ENCODE measurements at places on chromosomes 5 and 9.

- DNase-seq: no peak
Observed at GRCh38 chr9:132032238-132032950, 47.3 kb downstream of the MED27 start.

GRCh38 chr9:136133191-136133958 is 14.7 kb upstream of the TMEM250 start:
- DNase-seq: no peak

DNA sequence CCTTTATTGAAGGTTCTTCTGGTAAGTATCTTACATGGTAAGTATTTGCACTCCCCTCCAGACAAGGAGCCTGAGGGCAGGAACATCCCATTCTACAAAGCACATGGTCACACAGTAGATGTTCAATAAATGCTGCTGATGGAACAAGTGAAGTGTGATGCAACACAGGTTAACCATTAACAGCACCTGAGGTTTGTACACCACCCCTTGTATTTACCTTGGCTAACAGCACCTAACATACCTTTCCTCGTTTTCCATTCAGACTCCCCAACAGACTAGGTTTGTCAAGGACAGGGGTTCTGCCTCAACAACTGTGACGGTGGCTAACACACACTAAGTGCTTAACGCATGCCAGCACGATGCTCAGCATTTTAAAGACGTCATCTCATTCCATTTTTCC is 213.6 kb downstream of the MAPKAP1 start:
- DNase-seq: no peak

GRCh38 chr9:104094534-104095015 is 466 bp downstream of the SMC2 start:
- DNase-seq: peak; percentile 53

GRCh38 chr5:175694371-175695160 is 36.7 kb downstream of the HRH2 start:
- DNase-seq: no peak

- no peak for DNase-seq
Observed at GRCh38 chr5:172706796-172707195, 64.2 kb downstream of the DUSP1 start.

DNA sequence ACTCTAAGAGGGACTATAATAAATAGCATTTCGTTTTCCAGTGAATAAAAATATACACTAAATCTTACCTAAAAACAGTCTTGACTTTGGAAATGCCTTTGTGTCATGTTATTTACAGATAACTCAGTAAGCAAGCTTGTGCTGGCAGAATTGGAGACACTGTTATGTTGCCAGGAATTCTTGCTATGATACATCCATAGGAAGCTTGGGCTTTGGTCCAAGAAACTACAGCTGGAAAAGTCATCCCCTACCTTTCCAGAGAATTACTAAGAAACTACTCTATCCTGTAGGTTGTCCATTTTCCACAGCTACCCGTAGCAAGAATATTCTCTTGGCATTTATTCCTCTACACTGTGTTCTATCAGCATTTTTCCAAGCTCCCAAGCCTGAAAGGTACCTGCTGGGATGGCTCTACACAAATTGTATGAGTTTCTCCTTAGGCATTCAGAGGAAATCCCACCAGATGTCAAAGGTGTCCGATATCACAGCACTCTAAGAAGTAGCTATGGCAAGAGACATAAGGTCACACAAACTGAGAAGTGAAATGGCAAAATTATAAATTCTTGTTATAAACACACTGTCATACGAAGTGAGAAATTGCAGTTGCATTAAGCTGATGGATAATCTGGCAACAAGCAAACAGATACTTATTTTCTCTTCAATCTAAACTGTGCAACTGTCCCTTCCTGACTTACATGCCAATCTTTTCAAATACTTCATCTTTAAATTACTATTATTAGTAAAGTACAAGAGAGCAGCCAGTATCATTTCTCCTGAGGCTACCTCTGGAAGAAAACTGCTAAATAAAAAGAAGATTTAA is 68.5 kb downstream of the MCTP1 start:
- DNase-seq: no peak

- no peak for DNase-seq
Observed at GRCh38 chr5:159182691-159183090, 26.7 kb downstream of the RNF145 start.

DNA sequence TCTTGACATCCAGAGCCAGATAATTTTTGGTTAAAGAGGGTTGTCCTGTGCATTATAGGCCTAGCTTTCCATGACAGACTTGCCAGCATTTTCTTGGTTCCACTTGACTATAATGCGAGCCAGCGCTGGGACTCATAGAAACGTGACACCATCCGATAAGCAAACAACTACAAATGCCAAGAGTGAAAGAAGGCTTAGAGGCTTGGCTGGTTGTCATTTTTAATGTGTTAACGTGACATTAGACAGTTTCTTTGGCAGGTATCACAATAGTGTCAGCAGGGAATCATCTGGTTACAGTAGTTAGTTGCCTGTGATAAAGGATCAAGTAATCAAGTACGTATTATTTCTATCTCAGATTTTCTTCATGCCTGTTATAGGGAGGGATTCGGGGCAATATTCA is 20.0 kb upstream of the LIFR start:
- DNase-seq: no peak

DNA sequence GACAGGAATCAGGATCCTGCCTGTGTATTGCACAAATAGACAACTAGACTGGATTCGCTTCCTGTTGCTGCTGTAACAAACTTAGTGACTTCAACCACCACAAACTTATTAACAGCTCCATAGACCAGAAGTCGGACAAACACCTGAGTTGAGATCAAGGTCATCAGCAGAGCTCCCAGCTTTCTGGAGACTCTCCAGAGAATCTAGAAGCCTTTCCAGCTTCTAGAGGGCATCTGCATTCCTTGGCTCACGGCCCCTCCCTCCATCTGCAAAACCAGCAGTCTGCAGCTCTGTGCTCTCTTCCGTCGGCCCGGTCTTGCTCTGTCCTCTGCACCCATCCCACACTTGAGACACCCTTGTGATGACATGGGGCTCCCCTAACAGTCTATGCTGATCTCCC is 99.1 kb downstream of the KCNT1 start:
- no peak for DNase-seq

DNA sequence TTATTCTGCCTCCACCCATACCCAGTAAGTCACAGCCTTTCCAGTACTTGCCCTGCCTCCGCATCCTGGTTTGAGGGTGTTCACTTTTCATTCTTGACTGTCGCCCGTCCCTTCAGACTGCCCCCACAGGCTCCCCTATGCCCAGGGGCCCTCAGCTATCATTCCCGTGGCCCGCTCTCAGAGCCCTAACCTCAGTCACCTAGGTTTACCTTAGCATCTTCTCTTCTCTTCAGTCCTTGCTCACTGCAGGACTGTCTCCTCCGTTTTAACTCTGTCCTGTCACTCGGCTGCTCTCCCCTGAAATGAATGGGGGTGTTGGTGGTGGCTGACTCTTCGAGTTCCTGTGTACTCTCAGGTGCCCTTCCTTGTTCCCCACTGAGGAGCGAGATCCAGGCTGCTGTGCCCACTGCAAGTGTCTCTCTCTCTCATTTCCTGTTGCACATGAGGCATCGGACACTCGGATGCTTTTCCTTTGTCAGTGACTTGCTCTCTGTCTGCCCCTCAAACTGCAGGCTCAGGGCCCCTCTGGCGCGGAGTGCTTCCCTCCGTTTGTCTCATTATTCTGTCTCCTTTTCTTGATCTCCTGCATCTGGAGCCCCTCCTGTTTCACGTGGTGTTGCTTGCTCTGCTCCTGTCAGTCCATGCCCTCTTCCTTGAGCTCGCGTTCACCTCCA is 89.8 kb downstream of the CACNA1B start:
- no peak for DNase-seq

- no peak for DNase-seq
Observed at GRCh38 chr5:134477462-134478245, 47.8 kb upstream of the JADE2 start.

DNA sequence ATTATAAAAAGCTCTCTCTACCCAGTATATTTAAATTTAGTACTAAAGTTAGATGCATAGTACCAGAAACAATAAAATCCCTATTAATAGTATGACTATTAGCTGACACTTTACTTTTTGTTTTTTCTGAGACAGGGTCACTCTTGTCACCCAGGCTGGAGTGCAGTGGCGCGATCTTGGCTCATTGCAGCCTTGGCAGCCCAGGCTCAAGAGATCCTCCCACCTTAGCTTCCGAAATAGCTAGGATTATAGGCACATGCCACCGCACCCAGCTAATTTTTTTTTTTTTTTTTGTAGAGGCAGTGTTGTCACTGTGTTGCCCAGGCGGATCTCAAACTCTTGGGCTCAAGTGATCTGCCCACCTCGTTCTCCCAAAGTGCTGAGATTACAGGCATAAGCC is 8.0 kb downstream of the CCNG1 start:
- no peak for DNase-seq

DNA sequence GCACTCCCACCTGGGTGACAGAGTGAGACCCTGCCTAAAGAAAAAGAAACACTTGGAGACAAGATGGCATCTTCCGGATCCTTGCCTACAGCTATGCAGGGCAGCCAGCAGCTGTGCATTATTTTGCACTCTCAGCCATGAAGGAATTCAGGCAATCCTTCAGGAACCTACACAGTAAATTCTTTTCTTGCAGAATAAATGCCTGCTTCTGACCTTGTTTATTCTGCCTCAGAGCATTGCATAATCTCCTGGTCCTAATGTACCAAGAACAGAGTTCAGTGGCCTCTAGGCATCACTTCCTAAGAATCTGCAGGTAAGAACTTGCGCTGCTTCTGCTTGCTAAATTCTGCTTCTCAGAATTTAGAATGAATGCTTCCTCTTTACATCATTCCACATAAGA is 16.8 kb downstream of the GLDC start:
- no peak for DNase-seq

DNA sequence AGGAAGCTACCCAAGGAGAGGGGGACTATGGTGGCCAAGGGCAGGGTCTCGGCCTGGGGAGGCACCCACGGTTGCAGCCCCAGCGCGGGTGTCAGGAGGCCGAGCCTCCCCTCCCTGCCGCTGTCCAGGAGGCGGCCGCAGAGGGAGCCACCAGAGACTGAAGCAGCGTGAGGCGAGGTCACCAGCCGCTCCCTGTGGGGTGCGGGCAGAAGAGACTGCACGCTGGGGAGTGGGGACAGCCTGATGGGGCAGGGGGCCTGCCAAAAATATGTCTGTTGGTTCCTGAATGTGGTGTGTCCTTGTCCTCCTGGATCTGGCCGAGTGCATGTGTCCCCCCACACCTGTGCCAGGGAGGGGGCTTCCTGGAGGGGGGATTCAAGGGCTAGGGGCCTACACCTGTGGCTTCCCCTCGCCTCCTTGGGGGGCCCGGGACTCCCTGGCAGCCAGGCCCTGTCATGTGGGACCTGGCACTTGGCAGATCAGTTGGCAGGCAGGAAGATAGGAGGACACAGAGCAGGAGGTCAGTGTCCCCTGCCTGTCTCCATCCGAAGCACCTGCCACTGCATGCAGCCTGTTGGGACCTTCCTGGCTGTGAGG is 131.2 kb downstream of the DAB2IP start:
- DNase-seq: no peak

DNA sequence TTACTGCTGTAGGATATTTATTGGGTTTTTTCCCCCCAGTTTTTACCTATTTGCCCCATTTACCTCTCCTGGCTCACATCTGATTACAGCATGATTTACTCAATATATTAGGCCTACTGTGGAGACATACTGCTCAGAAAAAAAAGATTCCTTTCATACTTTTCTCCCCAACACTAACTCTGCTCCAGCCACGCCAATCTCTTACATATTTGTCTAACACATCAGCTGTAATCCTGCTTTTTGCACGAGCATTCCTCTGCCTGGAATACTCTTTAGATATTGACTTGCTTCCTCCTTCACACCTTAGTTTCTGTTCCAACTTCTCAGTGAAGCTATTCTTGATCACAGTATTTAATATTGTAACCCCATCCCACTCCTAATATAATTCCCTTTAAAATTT is 158.1 kb upstream of the VCAN start:
- DNase-seq: no peak

DNA sequence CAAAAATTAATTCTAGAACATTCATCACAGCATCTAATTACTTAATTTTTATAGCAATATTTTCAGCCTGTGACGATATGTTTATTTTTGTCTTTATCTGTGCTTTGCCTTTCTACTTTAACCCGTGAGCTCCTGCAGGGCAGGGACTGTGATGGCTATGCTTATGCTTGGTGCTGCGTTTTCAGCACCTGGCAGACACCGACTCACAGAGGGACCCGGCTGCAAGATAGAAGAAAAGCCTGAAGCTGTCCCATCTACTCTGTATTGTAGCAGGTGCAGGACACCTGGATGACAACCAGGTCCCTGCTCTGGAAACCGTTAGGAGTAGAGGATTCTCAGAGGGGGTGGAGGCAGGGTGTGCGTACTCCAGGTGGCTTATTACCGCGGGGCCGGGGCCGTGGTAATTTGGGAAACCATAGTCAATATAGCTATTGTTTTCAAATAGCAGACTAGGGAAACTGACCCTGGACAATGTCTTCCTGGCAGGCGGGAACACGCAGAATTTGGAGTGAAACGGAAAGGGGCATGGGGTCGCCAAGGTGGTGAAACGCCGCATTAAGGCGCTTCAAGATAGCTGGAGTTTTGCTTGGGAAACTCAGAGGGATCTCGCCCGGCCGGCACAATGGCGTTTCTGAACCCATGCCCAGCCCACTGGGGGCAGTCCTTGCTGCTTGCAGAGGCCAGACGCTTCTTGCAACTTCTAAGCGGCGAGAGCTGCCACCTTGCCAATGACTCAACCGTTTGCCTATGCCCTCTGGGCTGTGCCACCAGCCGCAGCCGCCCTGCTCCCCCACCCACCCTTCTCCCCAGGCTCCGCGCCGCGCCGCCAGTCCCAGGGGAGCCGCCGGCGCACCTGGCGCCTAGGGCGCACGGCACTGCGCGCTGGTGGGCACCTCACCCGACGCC is 140.1 kb upstream of the PALM2AKAP2 start:
- DNase-seq: peak; percentile 48

- peak; percentile 8 for DNase-seq
Observed at GRCh38 chr5:87754009-87754757, 341.5 kb upstream of the CCNH start.

GRCh38 chr5:61981886-61982285 is 324.1 kb upstream of the KIF2A start:
- DNase-seq: no peak

DNA sequence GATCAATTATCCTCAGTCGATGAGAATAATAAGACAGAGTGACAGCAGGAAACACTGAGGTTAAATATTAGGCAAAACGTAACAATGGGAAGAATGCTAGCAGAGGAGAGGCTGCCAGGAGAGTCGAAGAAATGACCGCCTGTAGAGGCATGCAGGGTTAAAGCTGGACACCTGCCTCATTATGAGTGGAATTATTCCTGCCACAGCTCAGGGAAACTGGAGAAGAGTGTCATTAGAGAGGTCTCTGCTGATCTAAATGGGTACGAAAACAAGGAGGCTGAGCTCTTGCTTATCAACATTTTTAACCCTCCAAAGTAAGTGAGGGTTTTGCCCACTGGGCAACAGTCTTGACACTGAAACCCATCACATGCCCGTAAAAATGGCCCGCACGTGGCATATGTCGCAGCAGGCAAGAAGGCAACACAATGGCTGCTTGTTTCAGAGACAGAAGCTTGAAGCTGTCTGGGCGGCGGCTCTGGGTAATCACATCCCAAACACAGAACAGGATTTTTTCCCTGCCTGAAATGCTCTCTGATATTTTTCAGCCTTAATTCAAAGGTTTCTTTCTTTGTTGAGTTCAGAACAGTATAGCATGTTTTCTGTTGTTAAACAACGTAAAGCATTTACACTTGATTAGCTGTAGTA is 118.7 kb downstream of the MED27 start:
- no peak for DNase-seq

All from NCI-H1417 treated with DMSO at 0.1 percent for 48 hours (cell line).